ENCODE measurements at places on chromosomes 16 and 17.

DNA sequence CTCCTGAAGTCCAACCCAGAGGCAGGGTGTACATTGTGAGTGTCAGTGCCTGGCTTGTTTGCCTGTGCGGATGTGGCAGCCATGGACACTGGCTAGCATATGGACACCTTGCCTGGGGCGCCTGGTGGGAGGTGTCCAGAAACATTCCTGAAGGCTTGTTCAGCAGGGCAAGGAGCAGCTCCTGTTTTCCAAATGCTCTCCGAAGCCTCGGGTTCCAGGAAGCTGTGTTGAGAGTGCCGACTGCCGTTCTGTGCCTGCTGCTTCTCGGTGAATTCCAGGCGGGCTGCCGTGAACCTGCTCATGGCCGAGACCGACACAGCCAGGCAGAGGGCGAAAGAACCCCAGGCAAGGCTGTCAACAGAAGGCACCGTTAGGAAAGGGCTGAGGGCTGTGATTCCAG is 10.9 kb upstream of the DHRS7C start:
- no peak for DNase-seq

- no peak for DNase-seq
Measured at GRCh38 chr16:159136-159849, 6.5 kb upstream of the HBM start.

DNA sequence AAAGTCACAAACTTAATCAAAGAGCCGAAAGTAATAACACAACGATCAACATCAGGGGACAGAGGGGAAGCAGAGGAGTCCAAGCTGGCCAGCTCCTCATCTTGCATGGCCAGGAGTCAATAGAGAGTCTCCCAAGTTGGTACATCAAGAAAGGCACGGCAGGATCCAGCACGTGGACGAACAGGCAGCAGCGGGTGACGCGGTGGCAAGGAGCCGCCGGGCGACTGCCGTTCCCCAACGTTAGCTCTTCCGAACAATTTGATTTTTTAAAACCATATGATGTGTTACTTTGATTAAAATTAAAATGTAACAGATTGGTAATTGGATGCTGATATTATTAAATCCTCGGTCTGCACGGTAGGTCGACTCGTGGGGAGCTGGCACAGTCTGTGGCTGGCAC is 81.8 kb upstream of the DOC2B start:
- no peak for DNase-seq

GRCh38 chr17:30170415-30170987 is 53.9 kb downstream of the NSRP1 start:
- DNase-seq, result no peak

DNA sequence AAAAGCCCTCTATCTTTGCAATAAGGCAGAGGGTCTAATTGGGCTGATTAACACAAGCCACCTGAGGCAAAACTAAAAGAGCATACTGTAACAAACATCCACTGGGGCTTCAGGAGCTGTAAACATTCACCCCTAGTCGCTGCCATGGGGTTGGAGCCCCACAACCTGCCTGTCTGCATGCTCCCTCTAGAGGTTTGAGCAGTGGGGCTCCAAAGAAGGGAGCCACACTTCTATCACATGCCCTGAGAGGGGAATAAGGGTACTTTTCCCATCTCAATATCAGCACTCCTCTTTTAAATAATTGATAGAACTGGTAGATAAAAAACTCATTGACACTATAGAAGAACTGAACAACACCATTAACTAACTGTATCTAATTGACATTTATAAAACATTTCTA is 130.1 kb upstream of the COX10 start:
- DNase-seq, result no peak

DNA sequence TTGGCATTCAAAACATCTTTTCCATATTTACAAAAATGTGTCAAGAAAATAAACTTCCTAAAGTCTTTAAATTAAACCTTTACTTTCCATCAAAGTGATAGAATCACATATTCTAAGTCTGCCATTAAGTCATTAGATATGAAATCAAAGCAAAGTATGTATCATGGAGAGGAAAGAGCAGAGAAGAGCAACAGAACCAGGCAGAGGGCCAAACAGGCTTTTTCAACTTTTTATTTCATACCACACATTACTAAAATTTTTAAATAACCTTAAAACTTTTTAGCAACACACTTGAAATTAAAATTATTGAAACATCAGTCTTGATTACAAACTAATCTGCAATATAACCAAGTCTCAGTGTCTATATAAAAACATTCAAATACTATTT is 13.8 kb downstream of the SIAH1 start:
- DNase-seq, result no peak

DNA sequence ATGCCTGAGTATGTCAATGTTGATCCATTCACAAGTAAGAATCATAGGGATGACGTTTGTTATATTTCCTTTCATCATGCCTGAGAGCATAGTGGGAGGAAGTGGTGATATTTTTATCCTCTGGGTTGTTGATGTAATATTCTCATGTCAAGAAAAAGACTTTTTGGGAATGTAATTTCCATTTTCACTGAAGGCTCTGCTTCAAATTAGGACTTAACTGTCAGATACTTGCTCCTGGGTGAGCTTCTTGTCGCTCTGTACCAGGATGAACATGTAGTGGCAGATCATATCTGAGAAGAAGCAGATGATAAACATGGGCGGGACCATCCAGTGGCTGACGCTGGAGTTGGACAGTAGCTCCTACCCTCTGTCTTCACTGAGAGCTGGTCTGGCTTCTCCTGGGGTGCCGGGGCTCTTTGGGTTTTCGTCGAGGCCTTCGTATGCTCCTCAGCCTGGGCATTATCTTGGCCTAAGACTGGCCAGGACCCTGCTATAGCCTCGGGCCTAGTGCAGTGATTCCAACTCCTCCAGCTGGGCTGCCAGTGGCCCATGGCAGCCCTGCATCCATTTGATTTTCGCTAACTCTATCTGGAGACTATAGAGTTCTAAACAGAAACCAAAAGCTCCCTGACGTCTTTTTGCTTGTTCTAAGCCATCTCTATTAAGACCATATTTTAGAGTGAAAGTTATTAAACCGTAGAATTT is 19.7 kb downstream of the CYB5B start:
- DNase-seq, result no peak

DNA sequence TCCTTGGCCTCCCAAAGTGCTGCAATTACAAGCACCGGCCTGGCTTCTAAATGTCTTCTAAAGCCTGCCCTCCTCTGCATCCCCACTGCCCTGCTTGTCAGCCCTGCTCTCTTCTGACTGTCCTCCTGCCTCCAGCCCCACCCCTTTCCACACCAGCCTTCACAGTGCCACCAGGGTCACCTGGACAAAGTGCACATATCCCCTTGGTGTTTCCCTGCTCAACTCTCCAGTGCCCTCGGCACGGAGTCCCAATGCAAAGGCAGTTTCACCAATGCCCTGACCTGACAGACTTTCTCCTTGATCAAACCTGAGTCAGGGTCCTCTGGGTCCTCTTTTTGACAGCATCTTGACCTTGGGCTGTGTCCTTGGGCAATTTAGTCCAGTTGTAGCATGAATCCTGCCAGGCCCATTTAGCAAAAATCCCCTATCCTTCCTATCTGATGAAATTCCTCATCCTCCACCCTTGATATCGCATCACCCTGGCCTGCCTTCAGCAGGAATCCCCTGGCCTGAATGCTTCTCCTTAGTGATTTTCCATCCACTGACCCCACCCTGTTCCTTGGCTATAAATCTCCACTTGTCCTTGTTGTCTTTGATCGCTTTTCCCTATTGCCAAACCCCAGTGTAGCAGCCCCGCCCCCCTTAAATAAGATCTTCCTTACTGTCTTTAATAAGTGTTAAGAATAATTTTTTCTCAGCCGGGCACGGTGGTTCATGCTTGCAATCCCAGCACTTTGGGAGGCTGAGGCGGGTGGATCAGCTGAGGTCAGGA is 42.7 kb upstream of the ETV4 start:
- DNase-seq, result no peak

Data from activated CD8-positive, alpha-beta memory T cell treated with anti-CD3 and anti-CD28 coated beads for 4 hours (primary cell).